ENCODE measurements at places on chromosomes 3 and 15. TPM values are rescaled to one million over a fixed set of nuclear protein-coding genes. Genes with fewer than 3 reads are reported as not detected.

FEZF2 gene
- 1.6 TPM for total RNA-seq

EPB42 gene
- total RNA-seq = 3.0 TPM

PRSS50 gene
- not detected for total RNA-seq

HYKK gene
- total RNA-seq = 0.92 TPM

TBC1D21 gene
- total RNA-seq = not detected

LRRN1 gene
- 61.1 TPM for total RNA-seq

CASR gene
- 0.69 TPM for total RNA-seq

TNFSF10 gene
- total RNA-seq = 5.5 TPM

CLCN2 gene
- total RNA-seq = 12.2 TPM

RNF111 gene
- 39.4 TPM for total RNA-seq

CYP11A1 gene
- total RNA-seq = 0.23 TPM

SLC7A14 gene
- 32.1 TPM for total RNA-seq

XCR1 gene
- not detected for total RNA-seq

DNAJB11 gene
- 40.8 TPM for total RNA-seq

ZMAT3 gene
- 24.7 TPM for total RNA-seq

USP13 gene
- total RNA-seq = 15.2 TPM

DNAH12 gene
- total RNA-seq = 3.5 TPM

PLSCR2 gene
- not detected for total RNA-seq

TTLL13 gene
- total RNA-seq = not detected

LPP gene
- 16.1 TPM for total RNA-seq

FAM43A gene
- total RNA-seq = 5.8 TPM

SYNPR gene
- 105 TPM for total RNA-seq

PLS1 gene
- 4.6 TPM for total RNA-seq

MKRN3 gene
- total RNA-seq = 23.8 TPM

REC114 gene
- not detected for total RNA-seq

CLRN1 gene
- not detected for total RNA-seq

SNX22 gene
- 12.5 TPM for total RNA-seq

ITIH3 gene
- total RNA-seq = not detected

QTRT2 gene
- total RNA-seq = 15.0 TPM

SNX1 gene
- total RNA-seq = 40.1 TPM

PLA2G4E gene
- total RNA-seq = not detected

ACTC1 gene
- 1.8 TPM for total RNA-seq

RAF1 gene
- total RNA-seq = 110 TPM

CCDC13 gene
- 5.1 TPM for total RNA-seq

ALG1L2 gene
- not detected for total RNA-seq

CHRNA7 gene
- 12.7 TPM for total RNA-seq

SLC24A5 gene
- total RNA-seq = 0.92 TPM

FGD5 gene
- 5.5 TPM for total RNA-seq

ENTPD3 gene
- total RNA-seq = 17.8 TPM

CACNA2D2 gene
- total RNA-seq = 25.4 TPM

Measured in diencephalon (tissue), 1 donor.